ENCODE measurements at places on chromosomes 16 and 17.

DNA sequence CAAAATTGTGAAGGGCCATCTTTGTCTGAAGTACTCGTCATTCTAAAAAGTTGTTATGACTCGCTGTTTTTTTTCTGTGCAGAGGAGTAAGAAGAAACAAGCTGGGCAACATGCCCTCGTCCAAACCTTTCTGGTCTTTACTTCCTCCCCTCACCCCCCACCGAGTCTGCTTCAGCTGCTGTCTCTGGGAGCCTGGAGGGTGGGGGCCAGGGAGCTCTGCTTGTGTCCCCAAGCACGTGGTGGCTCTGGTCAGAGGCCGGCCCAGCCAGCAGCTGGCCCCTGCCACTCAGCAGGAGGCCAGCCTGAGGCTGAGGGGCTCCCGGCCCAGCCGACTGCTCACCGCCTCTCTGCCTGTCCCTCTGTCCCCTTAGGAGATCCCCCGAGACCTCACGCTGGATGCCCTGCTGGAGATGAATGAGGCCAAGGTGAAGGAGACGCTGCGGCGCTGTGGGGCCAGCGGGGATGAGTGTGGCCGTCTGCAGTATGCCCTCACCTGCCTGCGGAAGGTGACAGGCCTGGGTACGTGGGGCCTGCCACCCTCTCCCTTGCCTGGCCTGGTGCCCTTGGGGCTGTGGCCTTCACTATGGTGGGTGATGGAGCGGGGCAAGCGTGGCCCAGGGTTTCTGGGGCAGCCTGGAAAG lies 53.7 kb upstream of the LGALS9 start:
- no peaks in the 10 kb centered on the region for H3K27me3 ChIP-seq
- no peak for DNase-seq
- peaks cover 13% of the 10 kb centered on the region for H3K4me1 ChIP-seq
- no peaks in the 10 kb centered on the region for H3K36me3 ChIP-seq
- peak overlapping the region; percentile 36 for H3K27ac ChIP-seq

GRCh38 chr17:8563024-8563776 lies 67.3 kb downstream of the MYH10 start:
- H3K27ac ChIP-seq = no peak overlapping the region
- no peak overlapping the region for H3K4me3 ChIP-seq
- DNase-seq = no peak
- H3K4me1 ChIP-seq = no peaks in the 10 kb centered on the region
- no peaks in the 10 kb centered on the region for H3K27me3 ChIP-seq

DNA sequence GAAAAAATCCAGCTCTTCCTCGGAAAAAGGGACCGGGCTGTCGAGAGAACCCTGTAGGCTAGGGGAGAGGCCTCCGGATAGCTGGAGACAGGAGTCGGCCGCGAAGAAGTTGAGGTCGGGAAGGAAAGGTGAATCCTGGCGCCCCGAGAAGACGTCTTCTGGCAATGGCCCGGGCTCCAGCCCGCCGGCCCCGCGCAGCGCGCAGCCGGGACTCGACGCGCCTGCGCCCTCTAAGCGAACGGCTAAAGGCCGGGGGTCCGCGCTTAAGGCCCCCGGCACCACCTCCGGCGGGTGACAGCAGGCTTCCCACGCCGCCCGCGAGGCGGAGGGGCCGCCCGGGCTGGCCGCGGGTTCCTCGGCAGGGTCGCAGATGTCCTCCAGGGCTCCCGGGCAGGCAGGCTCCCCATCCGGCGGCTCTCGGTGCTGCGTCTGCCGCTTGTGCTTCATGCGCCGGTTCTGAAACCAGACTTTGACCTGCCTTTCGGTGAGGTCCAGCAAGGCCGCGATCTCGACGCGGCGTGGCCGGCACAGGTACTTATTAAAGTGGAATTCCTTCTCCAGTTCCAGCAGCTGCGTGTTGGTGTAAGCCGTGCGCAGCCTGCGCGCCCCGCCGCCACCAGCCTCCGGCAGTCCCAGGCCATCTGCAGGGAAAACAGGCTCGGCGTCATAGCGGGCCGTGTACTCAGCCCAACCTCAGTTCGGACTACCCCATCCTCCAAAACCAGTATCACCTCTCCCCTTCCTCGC lies 1.6 kb downstream of the HOXB2 start:
- H3K36me3 ChIP-seq = no peaks in the 10 kb centered on the region
- H3K27me3 ChIP-seq = peaks cover 17% of the 10 kb centered on the region
- peaks cover 56% of the 10 kb centered on the region for H3K4me1 ChIP-seq

- DNase-seq = peak; percentile 34
- no peaks in the 10 kb centered on the region for H3K36me3 ChIP-seq
- no peak overlapping the region for H3K27ac ChIP-seq
- no peak overlapping the region for H3K4me3 ChIP-seq
Measured at GRCh38 chr16:87895641-87896141, 26.4 kb upstream of the SLC7A5 start.
